ENCODE measurements at places on chromosomes 16 and 17.

DNA sequence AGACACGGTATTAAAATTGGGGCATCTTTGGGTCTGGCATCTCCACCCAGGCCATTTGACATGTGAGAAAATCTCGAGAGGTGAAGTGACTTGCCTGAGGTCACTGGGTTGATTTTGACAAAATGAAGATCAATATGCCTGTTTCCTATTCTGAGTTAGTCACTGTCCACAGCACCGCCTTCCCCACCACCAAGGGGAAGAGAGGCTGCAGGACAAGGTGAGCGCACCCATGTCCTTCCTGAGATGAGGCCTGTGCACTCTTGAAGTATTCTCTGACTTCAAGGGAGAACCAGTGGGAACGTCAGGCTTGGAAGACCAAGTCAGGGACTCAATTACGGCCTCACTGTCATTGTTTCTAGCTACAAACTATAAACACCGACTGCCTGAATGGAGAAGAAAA lies 49.9 kb upstream of the WSB1 start:
- no peak for DNase-seq

- no peak for DNase-seq
Measured at GRCh38 chr16:81642107-81642436, 137.0 kb upstream of the PLCG2 start.

GRCh38 chr16:88642881-88643643 lies 4.7 kb downstream of the IL17C start:
- no peak for DNase-seq

GRCh38 chr17:28705728-28706334 lies 5.9 kb downstream of the PROCA1 start:
- DNase-seq = no peak

GRCh38 chr17:70119983-70120382 lies 45.0 kb downstream of the KCNJ16 start:
- no peak for DNase-seq

DNA sequence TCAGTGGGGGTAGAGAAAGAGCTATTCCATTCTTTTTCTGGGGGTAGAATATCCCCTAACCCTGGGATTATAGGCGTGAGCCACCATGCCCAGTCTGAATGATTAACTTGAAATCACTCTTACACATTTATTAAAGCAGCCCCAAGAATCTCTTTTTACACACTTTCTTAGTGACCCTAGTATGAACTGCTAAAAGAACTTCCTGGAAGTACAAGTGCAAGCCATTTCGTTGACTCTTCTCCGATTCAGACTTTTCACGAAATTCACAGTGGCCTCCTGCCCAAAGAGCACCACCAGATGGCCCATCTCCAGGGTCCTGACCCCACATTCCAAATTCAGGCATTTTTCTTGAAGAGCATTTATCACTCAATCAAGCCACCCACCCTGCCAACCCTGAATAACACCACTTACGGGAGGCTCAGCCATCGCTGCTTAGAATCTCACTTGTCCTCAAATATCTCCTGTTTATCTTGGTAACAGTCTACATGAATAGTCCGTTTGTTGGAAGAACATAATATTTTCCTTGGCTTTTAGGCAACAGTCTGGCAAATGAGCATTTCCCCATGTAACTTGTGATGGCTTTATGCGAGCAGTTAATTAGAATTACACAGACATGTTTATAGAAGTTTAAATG lies 28.0 kb downstream of the ZNF423 start:
- no peak for DNase-seq

Data from posterior vena cava (tissue), 2 donors.